ENCODE measurements at places on chromosomes 5 and 9.

DNA sequence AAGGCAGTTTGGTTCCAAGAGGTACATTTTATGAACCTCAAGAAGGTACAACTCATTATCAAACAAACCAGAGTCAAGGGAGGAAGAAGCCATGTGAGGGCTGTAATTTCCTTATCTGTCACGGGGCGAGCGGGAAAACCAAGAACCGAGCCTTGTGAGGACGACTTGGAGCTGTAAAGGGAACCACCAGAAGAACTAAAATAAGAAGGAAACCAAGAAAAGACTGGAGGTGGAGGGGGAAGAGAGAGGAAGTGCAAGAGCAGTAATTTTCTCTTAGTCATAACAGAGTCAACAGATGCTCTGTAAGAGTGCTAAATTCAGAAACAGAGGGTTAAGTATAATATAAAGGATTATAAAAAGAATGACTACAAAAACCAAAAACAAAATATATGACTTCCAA is 127.1 kb downstream of the DIRAS2 start:
- DNase-seq: no peak

DNA sequence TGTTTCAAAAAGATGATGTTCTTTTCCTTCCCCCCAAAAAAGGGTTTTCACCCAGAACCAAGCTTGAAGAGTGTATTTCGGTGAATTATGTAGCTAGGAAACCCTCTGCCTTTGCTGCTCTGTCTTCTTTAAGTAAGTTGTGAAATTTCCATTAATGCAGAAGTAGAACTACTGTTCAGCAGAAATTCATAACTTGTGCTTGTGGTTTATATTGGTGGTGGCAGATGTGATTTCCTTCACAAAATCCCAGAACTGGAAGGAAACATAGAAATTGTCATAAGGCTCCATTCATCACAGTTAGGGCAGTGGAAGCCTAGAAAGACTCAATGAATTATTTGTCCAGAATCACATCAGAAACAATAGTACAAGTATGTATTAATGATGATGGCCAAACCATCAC is 42.1 kb upstream of the DAB2 start:
- no peak for DNase-seq

GRCh38 chr5:56995596-56995995 is 43.7 kb upstream of the MIER3 start:
- DNase-seq: no peak

GRCh38 chr5:146744068-146744745 is 134.3 kb downstream of the PPP2R2B start:
- DNase-seq: no peak
